ENCODE measurements at places on chromosomes 7 and 10.

- DNase-seq: no peak
Measured at GRCh38 chr10:98272656-98273055, 4.7 kb upstream of the LOXL4 start.

GRCh38 chr10:98477861-98478260, 31.1 kb upstream of the HPS1 start:
- DNase-seq: no peak

GRCh38 chr7:95056901-95057300, 149.5 kb downstream of the PPP1R9A start:
- no peak for DNase-seq

GRCh38 chr10:22875581-22875980, 52.3 kb upstream of the ARMC3 start:
- DNase-seq: no peak

GRCh38 chr7:40162516-40162915, 27.7 kb downstream of the SUGCT start:
- DNase-seq: no peak

- no peak for DNase-seq
Measured at GRCh38 chr7:143013893-143014292, 13.0 kb downstream of the OR9A2 start.

- no peak for DNase-seq
Measured at GRCh38 chr10:77030974-77031373, 606.6 kb downstream of the KCNMA1 start.

DNA sequence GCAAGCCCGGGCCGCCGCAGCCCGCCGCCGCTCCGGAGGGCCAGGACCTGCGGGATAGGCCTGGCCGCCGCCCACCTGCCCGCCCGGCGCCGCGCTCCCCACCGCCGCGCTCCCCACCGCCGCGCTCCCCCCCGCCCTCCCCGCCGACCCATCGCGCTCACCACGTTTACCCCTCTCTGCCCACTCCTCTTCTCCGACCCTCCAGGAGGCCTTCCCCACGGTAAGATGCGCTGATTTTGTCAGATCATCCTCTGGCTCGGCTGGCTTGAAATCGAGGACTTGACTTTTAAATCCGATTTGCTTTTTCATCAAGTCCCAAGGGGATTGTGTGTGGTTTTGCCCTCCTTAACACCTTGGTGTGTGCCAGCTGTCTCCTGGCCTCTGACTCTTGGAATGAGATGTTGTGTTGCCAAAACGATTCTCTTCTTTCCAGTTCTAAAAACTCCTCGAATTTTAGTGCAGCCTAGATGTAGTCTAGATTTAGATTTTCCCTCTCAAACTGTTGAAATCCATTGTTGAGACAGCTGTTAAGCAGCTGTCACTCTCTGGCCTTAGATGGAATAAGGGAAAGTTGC, 738 bp downstream of the POM121 start:
- DNase-seq: peak; percentile 9

- no peak for DNase-seq
Measured at GRCh38 chr10:71743089-71743838, 23.7 kb upstream of the C10orf105 start.

GRCh38 chr7:99379043-99379577, 4.6 kb downstream of the ARPC1B start:
- DNase-seq: peak; percentile 56

DNA sequence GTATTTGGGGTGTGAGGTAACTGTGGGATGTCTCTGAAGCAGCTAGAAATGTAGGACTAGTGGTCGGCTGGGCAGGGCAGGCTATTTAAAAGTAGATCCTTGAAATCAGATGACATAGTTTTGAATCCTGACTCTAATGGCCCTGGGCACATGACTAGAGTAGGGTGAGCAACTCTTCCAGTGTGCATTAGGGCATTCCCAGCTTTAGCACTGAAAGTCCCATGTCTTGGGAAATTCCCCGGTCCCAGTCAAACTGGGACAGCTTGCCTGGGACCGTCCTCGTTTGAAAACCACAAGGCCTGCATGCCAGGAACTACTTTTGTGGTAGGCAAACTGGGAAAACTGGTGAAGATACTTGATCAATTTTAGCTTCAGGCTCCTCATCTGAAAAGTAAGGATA, 255.3 kb downstream of the PTEN start:
- no peak for DNase-seq

- no peak for DNase-seq
Measured at GRCh38 chr10:132554053-132554990, 16.7 kb downstream of the INPP5A start.

DNA sequence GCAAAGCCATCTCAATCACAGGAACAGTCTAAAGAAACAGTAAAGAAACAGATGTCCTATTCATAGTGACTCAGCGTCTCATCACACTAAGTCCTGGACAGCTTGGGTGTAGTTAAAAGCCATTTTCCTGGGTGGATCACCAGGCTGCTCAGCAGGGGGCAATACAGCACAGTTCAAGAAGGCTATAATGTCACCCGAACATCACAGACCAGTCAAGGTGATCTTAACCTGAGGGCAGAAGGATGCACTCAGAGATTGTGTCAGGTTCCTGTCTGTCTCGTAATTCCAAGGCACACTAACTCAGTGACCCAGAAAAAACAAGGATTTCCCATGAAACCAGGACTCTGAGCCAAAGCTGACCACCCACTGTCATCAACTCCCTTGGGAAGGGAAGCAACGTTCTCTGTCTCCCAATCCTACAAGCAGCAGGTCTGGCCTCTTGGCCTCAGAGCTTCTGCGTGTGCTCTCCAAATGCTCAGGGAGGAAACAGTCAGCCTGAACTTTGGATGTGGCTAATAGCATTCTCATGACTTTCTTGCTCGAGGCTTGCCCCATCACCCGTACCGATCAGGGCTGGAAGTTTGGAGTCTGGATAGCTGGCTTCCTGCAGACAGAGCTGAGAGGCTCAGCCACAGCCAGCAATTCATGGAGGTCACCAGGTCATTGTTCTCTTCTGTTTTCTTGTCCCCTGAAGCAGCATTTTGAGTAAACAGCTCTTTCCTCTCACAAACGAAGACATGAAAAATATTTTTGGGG, 90.4 kb upstream of the FAM171A1 start:
- no peak for DNase-seq

DNA sequence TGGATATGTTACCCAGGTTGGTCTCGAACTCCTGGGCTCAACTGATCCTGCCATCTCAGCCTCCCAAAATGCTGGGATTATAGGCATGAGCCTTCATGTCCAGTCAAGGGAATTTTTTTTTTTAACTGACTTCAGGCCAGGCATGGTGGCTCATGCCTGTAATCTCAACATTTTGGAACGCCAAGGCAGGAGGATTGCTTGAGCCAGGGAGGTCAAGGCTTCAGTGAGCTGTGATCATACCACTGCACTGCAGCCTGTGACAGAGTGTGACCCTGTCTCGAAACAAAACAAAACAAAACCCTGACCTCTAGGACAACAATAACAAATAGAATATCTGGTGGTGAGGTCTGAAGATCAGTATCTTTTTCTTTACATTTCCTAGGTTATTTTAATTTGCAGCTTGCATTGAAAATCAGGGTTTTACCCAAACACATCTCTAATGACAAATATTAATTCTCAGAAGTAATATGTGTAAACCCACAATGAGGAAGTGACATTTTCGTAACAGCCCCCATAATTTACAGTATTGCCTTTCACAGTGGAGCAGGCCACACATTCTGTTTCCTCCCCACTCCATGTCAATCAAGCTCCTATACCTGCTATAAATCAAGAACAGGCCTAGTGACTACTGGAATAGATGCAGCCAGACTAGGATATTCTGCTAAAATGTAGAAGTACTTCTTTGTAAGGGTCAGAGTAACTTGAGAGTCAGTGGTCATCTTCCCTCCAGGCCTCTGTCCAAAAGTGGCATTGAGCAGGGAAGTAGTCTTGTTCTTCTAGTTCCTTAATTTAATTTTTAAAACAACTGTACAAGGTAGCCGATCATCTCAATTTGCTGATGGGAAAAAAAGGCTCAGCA, 43.3 kb upstream of the ECHDC3 start:
- peak; percentile 59 for DNase-seq

GRCh38 chr10:62175251-62175650, 93.4 kb downstream of the RTKN2 start:
- DNase-seq: no peak

- no peak for DNase-seq
Measured at GRCh38 chr7:112266595-112267270, 60.2 kb downstream of the ZNF277 start.

DNA sequence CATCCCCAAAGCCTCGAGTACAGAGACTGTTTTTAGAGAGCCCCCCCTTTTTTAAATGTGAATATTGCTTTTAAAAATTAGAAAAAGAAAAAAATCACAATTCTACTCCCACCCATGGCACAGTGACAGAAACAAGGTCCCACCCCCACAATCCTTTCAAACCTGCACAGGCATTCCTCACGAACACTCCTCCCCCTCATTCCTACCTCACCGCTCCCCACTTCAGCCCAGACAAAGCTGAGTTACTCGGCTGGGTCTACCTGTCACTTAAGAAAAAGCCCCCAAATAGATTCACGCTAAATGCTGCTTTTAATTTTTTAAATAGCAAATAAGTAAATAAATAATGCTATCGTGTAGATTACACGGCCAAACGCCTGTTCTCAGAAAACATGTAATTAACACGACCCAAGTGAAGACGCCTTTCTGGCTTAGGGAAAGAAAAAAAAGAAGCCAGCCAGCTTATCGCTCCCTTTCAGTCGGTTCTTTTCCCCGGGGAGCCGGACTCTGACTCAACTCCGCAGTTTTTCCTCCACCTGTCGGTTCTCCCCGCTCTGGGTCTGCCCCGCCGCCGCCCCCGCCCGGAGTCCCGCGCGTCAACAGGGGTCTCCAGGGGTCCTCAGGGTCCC, 739 bp downstream of the MPP7 start:
- no peak for DNase-seq

DNA sequence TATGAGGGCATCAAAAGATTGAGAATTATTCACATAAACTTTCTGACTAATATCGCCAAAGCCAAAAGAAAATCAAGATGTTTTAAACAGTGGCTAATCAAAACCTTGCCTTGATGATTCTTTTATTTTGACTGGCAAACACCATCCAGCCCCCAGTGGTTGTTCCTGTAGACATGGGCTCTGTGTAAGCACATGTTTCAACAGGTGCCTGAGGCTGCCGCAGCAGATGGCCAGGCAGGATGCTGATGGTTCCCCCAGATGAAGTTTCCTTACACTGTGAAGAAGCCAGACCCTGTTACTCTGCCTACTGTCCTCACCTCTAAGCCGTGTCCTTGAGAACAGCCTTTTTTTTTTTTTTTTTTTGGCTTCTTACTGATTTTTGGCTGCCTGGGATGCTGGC, 146.5 kb downstream of the RAB11FIP2 start:
- no peak for DNase-seq

- DNase-seq: no peak
Measured at GRCh38 chr10:84341983-84342382, 13.6 kb downstream of the CCSER2 start.

GRCh38 chr7:149027055-149027454, 1.2 kb downstream of the PDIA4 start:
- peak; percentile 64 for DNase-seq

GRCh38 chr7:16930946-16931345, 49.2 kb upstream of the AGR3 start:
- no peak for DNase-seq

GRCh38 chr10:52652431-52653262, 119.9 kb downstream of the MBL2 start:
- DNase-seq: no peak

DNA sequence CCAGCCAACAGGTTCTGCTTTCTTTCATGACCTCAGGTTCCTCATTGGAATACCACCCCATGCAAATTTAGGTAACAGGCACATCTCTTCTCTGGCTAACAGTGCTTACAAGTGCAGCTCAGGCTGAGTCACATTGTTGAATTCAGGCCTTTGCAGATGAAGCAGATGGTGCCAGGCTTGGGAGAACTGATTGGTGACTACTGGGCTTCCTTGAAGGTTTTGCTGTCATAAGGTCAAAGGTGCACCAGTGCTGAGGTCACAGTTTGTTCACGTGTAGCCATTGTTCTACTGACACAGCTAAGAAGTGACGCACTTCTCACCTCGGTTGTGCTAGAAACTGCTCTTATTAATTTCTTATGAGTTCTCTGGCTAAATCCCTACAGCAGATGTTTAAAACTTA, 128.6 kb upstream of the BMPER start:
- DNase-seq: no peak

- no peak for DNase-seq
Measured at GRCh38 chr7:157826566-157826965, 489.8 kb downstream of the DNAJB6 start.

- no peak for DNase-seq
Measured at GRCh38 chr10:130507461-130507860, 371.3 kb downstream of the GLRX3 start.

DNA sequence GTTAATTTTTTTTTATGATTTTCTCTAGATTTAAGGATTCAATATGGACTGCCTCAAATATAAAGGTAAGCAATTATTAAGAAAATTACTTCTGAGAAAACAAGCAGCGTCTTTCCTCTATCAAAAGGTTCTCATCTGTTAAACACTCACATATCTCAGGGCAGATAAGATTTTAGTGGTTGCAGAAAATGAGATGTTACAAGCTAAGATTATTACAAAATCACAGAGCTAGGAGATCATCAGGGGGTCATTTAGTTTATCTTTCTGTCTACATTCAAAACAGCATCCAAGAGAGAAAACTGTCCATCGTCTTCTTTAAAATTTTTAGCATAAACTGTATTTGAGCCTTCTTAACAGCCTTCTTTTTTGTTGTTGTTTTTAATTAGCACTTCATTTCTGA, 29.1 kb upstream of the RHOBTB1 start:
- no peak for DNase-seq

DNA sequence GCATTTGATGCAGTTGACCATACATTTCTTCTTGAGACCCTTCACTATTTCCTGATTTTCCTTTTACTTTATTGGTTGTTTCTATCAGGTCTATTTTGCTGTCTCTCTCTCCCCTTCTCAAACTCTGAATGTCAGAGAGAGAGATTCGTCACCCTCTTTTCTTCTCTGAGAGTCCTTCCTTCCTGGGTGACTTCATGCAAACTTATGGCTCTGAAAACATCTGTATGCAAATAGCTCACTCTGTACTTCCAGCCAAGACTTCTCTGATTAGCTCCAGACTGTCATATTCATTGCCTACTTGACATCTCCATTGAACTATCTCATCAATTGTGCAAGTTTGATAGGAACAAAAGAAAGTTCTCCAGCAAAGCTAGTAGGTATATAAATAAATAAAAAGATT, 191.7 kb upstream of the KLF6 start:
- DNase-seq: no peak

GRCh38 chr10:52409195-52409594, 95.1 kb downstream of the DKK1 start:
- DNase-seq: no peak

GRCh38 chr7:158064631-158065030, 523.0 kb downstream of the PTPRN2 start:
- no peak for DNase-seq
